ENCODE measurements at places on chromosomes 11 and 22.
A peak's percentile ranks its signal among the peaks of the same experiment; 100 is the strongest.

DNA sequence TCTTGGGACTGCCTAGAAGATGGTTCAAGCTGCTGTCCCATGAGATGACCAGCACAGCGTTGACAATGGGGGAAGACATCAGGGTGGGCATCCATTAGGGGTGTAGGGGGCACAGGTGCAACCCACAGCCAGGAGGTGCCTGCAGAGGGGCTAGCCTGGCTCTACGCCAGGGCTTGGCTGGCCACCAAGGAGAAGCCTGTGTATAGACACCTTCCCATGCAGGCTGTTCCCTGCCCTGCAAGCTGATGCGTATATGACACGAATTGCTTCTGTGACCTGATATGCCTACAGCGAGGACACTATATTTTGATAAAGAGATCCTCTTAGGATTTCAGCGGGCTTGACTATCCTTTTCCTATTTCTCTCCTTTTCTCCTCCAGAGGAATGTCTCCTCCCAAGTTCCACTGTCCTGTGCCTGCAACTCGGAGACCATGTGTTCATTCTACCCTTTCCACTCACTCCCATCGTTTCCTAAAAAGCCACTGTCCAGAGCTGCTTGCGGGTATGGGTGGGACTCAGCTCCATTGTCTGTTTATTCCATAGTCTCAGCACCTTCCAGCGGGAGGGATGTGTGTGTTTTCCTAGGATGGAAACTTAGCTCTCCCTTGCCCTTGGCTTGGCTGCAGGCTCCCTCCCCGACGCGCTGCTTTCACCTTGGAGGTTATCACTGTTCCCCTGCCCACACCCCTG, 56.1 kb downstream of the ST14 start:
- no peak for DNase-seq

DNA sequence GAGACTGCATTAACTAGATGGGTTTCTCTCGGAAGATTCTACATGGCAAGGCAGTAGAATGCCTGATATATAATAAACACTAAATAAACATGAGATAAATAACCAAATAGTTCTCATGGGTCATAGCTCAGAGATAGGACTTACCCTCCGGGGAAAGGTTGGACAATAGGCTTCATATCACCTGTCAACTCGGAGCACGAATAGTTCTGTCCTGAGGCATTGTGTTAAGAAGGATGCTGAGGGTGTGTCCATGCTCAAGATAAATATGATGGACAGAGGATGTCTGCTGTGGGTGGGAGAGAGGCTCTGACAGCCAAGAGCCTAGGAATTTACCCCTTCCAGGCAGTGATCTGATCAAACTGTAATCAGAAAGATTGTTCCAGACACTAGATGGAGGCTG, 474.0 kb downstream of the MIAT start:
- DNase-seq, result no peak

DNA sequence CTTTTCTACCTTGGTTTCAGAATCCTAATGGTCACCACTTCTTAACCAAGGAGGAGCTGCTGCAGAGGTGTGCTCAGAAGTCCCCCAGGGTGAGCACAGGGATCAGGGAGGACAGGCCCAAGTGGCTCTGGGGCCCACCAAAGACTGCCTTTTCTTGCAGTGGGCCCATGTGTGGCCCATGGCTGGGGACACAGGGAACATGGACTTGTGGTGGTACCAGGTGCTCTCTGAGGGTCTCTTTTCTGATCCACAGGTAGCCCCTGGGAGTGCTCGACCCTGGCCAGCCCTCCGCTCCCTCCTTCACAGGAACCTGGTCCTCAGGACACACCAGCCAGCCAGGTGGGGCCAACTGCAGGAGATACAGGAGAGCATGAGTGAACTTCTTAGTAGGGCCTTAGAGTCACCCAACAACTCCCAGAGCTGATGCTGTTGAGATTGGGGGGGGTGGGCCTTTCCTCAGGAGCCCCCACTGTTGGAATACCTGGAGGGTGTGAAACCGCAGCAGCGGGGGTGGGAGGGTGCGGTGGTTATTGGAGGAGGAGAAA, 2.0 kb downstream of the MUS81 start:
- no peak for DNase-seq

GRCh38 chr22:24077416-24077815, 66.3 kb downstream of the CABIN1 start:
- DNase-seq, result no peak

DNA sequence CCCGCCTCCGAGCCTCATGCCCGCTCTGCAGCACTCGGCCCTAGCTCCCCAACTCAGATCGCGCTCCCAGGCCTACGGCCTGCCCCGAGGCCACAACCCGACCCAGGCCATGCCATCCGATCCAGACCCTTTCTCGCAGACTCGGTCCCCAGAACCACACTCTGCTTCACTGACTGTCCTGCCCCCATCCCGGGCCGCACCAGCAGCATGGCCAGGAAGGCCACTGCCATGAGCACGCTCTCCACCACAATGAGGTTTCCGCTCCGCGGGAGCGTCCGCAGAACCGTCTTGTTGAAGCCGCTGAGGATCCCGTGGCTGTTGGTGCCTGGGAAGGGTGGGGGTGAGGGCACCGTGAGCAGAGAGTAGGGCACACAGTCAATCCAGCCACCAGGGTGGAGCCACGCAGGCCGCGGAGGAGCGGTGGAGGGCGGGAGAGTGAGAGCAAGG, 6.4 kb downstream of the UNC93B1 start:
- no peak for DNase-seq

GRCh38 chr11:100908746-100909145, 220.9 kb downstream of the PGR start:
- DNase-seq, result no peak

- no peak for DNase-seq
These were observed 12.6 kb upstream of the SPON1 start for GRCh38 chr11:13949876-13950275.

DNA sequence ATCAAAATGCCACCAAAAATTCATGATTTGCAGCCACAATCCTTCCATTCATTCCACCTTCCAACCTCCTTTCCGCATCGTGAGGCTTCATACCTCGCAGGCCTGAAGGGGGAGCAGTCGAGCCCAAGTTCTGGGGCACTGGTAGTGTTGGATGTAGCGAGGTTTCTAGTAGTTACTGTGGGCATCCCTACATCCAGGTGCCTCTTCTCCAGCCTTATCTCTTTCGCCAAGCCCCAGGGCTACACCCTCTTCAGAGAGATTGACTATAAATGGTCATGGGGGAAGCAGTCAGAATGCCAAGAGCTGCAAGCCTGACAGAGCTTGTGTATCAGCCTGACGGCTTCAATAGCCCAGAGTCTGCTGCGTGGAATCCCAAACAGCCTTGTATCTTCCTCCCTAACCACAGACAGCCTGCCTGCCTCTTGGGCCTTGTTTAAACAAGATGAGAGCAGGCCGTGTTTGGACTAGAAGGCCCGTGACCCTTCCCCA, 28.9 kb downstream of the CLMP start:
- peak; percentile 60 for DNase-seq

GRCh38 chr11:32960553-32961164, 55.0 kb upstream of the DEPDC7 start:
- DNase-seq, result peak; percentile 82

DNA sequence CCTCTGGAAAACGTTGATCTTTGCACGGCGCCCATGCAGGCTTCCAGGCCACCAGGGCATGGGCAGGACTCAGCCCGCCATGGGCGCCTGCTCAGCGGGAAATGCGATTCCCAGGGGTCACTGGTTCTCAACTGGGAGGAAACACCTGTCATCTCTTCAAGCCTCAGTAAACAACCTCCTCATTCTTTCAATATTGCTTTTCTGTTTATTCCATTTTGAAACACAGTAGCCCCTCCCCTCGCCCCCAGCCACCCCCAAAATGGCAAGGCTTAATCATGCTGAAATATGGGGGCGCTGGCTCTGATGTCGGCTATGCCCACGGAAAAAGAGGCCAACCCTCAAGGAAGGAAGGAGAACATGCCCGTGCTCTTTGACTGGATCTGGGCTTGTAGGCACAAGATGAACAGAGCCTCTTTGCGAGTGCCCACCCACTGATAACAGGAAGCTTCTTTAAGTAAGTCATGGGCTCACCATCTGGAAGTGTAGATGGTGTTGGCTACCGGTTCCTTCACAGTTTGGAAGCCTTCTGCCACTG, 594 bp upstream of the POU2AF1 start:
- no peak for DNase-seq

GRCh38 chr11:68692115-68692514, 7.8 kb downstream of the GAL start:
- DNase-seq, result no peak

- DNase-seq, result no peak
These were observed 2269.3 kb upstream of the RAG2 start for GRCh38 chr11:38867338-38867737.

GRCh38 chr22:43330178-43331068, 12.7 kb downstream of the SCUBE1 start:
- DNase-seq, result no peak

DNA sequence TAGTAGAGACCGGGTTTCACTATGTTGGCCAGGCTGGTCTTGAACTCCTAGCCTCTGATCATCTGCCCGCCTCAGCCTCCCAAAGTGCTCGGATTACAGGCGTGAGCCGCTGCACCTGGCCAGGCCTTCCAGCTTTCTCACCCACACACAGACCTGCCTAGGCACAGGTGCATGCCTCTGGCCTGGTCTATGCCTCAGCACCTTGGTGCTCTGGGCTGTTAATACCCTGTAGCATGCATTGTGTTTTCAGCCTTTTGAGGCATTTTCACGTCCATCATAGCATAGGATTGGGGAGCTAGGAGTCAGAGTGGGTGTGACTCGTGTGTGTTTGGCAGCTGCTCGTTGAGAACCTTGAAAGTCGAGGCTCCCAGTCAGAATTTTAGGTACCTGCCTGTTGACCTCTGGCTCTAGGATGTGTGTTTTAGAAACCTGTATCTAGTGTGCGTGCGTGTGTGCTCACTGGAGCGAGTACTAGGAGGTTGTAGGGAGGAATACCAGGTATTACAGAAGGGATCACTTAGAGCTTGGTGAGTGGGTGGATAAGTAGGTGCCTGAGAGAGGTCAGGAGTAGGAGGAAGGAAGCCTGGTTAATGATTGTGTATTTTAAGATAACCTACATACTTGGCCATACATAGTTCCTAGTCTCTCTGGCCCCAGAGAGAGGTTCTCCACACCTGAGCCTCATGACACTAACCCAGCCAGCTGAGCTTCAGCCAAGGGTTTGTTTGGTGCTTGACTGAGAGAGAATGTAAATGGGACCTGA, 20.0 kb downstream of the CRKL start:
- no peak for DNase-seq

Data from pons (tissue), 1 donor.